ENCODE measurements at places on chromosomes 13 and 19. TPM values are rescaled to one million over a fixed set of nuclear protein-coding genes. Genes with fewer than 3 reads are reported as not detected.

The RXFP2 gene
- not detected for total RNA-seq

The PGLYRP2 gene
- not detected for total RNA-seq

The PGLYRP1 gene
- not detected for total RNA-seq

The TBXA2R gene
- total RNA-seq: 0.52 TPM

The SPTBN4 gene
- 6.3 TPM for total RNA-seq

GRCh38 chr19:52626915-52627314, 11.2 kb downstream of the ZNF83 start:
- DNase-seq: no peak
- no peaks in the 10 kb centered on the region for H3K4me1 ChIP-seq
- no peaks in the 10 kb centered on the region for H3K27me3 ChIP-seq
- no peaks in the 10 kb centered on the region for H3K36me3 ChIP-seq
- no peak overlapping the region for H3K4me3 ChIP-seq
- no peak overlapping the region for H3K27ac ChIP-seq

DNA sequence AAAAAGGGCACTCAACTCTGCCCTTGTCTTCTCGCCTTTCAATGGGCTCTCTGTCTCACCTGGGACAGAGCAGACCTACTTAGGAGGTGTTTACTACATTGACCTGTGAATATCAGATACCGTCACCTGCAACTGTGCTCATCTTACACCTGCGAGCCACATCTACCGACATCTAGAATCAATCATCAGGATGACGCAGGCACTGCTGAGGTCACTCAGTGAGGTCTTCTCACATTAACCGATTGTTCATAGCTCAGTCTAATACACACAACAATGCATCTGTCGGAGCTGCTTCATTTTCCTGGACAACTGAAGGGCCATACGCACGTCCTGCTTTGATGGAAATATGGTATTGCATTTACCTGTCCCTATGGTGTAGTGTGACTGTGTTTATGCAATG, 211.9 kb downstream of the FGF9 start:
- H3K4me1 ChIP-seq: peaks cover 10% of the 10 kb centered on the region
- no peak overlapping the region for H3K4me3 ChIP-seq
- H3K36me3 ChIP-seq: no peaks in the 10 kb centered on the region

DNA sequence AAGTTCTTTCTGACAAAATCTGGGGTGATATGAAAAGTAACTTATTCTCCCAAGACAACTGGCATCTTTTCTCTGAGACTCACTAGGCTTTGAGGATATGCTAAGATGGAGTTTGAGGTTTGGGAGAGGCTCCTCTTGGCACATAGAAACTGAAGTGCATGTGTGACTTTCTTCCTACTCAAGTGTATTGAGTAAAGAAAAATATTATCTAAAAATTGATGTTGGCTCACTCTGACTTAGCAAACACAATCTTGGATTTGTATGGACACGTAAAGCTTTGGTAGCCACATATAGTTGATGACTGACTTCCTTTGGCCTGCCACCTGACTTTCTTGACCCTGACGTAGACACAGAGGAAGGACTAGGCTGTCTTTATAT, 71.1 kb upstream of the KLF12 start:
- no peak overlapping the region for H3K4me3 ChIP-seq
- H3K36me3 ChIP-seq: no peaks in the 10 kb centered on the region
- no peak for DNase-seq
- no peaks in the 10 kb centered on the region for H3K27me3 ChIP-seq

DNA sequence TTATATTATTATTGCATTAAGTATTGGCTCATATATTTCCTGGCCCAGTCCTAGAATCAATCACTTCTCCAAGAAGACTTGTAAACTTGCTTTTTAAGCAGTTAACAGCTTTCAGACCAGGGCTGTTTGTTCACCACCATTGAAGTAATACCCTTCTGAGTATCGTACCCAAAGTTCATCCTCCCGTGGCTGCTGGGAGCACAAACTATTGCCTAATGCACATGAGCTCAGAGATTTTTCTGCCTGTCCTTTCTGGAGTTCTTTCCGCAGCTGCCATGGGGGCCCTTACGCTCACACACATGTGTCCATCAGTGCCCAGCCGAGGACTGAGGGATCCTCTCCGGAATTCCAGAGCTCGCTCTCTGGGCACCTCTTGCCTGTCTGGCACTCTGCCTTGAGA, 51.5 kb downstream of the MRPL57 start:
- no peak for DNase-seq
- no peaks in the 10 kb centered on the region for H3K27me3 ChIP-seq
- no peak overlapping the region for H3K4me3 ChIP-seq

DNA sequence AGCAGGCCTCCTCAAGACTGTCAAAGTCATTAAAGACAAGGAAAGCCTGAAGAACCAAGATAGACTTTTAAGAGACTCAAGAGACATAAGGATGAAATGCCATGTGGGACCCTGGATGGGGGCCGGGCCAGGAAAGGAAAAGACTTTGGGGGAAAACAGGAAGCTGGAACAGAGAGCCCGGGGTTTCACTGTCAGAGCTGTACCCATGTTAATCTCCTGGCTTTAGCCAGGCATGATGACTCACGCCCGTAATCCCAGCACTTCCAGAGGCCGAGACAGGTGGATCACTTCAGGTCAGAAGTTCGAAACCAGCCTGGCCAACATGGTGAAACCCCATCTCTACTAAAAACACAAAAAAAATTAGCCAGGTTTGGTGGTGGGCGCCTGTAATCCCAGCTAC, 5.6 kb upstream of the KLF16 start:
- peaks cover 46% of the 10 kb centered on the region for H3K4me1 ChIP-seq
- no peak overlapping the region for H3K27ac ChIP-seq
- no peak for DNase-seq
- H3K4me3 ChIP-seq: no peak overlapping the region
- H3K27me3 ChIP-seq: no peaks in the 10 kb centered on the region

DNA sequence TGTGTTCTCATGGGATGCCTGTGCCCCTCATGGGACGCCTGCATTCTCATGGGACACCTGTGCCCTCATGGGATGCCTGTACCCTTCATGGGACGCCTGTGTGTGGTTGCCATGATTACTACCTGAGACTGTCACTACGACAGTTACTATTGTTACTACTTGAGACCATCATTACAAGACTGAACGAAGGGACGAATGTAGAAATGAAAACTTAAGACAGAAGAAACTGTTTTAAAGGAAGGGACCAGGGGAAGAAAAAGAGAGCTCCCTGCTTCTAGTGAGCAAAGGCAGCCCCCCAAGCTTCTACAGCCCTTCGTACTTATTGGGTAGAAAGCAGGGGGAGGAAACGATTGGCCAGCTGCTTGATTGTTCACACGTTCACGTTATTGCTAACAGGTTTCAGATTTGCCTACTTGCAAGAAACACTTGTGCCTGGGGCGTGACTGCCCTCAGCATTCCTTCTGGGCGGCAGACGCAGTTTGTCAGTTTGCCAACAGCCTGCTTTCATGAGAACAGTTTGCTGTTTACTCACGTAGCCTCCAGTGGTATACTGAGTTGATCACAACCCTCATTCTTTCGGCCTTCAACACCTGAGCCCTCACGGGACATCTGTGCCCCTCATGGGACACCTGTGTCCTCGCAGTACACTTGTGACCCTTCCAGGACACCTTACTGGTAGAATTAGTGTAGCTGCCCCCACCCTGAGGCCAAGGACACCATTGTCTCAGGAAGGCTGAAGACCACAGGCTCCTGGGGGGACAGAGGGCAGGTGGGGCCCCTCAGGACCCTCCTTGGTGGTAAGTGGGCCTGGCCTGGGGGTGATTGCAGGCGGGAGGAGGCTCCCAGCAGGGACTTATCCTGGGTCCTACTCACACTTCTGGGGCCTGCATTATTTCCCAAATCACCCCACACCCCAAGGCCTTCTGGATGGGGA, 2.5 kb upstream of the S1PR4 start:
- H3K27ac ChIP-seq: no peak overlapping the region
- no peaks in the 10 kb centered on the region for H3K4me1 ChIP-seq
- no peak overlapping the region for H3K4me3 ChIP-seq

- no peak overlapping the region for H3K4me3 ChIP-seq
- no peak for DNase-seq
- H3K4me1 ChIP-seq: peaks cover 42% of the 10 kb centered on the region
- no peaks in the 10 kb centered on the region for H3K27me3 ChIP-seq
- peak overlapping the region; percentile 78 for H3K27ac ChIP-seq
- no peaks in the 10 kb centered on the region for H3K36me3 ChIP-seq
These were observed 7.9 kb downstream of the OPA3 start for GRCh38 chr19:45576682-45577081.

DNA sequence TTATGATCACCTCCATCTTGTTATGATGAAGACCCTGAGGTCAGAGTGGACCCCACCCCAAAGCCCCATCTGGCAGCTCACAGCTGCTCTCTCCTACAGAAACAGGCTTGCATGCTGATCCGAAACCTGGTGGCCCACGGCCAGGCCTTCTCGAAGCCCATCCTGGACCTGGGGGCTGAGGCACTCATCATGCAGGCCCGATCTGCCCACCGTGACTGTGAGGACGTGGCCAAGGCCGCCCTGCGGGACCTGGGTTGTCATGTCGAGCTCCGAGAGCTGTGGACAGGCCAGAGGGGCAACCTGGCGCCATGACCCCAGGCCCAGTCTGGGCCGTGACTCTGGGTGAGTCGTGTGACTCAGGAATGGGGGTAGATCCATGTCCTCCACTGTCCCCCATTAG, 6.5 kb upstream of the SLC25A42 start:
- H3K36me3 ChIP-seq: no peaks in the 10 kb centered on the region
- peaks cover 13% of the 10 kb centered on the region for H3K4me1 ChIP-seq
- no peak overlapping the region for H3K4me3 ChIP-seq
- no peaks in the 10 kb centered on the region for H3K27me3 ChIP-seq
- DNase-seq: no peak

DNA sequence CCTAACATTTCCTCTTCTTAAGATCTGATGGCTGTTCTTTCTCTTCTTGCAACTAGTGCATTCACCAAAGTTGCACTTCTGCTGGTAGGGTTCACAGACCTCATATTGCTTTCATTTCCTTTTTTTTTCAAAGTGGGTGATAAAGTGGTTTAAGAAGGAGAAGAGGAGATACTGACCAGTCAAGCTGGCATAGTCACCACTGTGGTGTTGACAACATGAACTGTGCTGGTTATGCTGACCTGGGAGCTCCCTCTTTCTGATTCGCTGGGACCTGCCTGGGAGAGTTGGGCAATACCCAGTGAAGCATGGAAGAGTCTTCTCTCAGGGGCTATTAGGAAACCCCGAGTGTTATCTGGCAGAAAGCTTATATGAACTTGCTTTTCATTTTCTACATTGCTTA, 222.9 kb downstream of the SLITRK5 start:
- H3K4me3 ChIP-seq: no peak overlapping the region
- H3K27me3 ChIP-seq: no peaks in the 10 kb centered on the region
- H3K36me3 ChIP-seq: no peaks in the 10 kb centered on the region
- no peaks in the 10 kb centered on the region for H3K4me1 ChIP-seq
- DNase-seq: no peak
- H3K27ac ChIP-seq: no peak overlapping the region

DNA sequence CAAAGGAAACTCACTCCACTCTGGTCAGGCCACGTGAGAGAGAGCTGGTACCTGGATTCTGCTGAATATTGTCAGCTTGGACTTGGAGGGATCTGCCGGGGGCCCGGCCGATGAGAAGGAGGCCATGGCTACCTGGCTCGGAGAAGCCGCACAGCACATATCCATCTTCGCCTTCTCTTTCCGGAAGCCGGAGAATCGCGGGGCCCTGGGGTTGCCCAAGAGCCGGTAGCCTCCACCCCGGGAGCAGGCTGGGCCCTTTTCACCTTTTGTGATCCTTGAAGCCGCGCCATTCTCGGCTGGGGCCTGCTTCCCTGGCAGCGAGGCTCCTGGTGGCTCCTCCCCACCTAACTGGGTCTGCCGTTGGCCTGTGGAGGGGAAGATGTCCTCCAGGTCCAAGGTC, 28.9 kb downstream of the ZNF541 start:
- no peak overlapping the region for H3K27ac ChIP-seq
- peaks cover 6% of the 10 kb centered on the region for H3K27me3 ChIP-seq
- DNase-seq: no peak
- H3K36me3 ChIP-seq: no peaks in the 10 kb centered on the region
